ENCODE measurements at places on chromosomes 4 and X.

GRCh38 chrX:122046226-122046625 is 998.8 kb downstream of the GLUD2 start:
- DNase-seq, result peak; percentile 18

- DNase-seq, result no peak
These were observed 11.8 kb downstream of the DGKQ start for GRCh38 chr4:961351-962230.

DNA sequence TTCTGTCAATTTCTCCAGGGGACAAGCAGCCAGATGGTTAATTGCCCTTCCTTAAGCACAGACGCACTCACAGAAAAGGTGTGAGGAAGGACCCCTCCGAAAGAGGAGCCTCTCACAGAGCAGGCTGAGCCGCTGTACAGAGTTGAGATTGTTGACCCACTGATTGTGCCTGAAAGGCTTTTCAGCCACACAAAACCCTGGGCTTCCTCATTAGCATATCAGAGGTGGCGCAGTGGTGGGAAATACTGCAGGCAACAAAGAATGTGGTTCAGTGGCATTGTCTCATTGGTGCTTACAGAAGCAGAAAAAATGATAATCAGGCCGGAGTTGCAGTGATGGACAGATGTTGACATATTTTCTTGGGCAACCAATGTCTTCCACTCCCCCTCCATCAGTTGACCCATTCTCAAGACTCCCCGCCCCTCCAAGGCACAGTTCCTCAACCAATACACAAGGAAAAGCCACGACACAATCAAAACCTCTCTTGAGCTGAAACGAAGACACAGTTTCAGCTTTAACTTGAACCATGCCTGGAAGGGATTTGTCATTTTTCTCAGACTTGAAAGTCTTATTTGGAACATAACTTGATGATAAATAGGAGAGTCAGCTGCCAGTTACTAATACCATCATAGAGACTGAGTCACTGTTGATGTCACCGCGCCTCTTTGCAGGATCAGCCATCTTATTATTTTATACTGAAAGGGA is 53.1 kb downstream of the ATXN3L start:
- peak; percentile 52 for DNase-seq

GRCh38 chrX:25016938-25017598 is 1.3 kb upstream of the ARX start:
- DNase-seq, result no peak

GRCh38 chr4:46503739-46504138 is 113.8 kb upstream of the GABRA2 start:
- peak; percentile 6 for DNase-seq

DNA sequence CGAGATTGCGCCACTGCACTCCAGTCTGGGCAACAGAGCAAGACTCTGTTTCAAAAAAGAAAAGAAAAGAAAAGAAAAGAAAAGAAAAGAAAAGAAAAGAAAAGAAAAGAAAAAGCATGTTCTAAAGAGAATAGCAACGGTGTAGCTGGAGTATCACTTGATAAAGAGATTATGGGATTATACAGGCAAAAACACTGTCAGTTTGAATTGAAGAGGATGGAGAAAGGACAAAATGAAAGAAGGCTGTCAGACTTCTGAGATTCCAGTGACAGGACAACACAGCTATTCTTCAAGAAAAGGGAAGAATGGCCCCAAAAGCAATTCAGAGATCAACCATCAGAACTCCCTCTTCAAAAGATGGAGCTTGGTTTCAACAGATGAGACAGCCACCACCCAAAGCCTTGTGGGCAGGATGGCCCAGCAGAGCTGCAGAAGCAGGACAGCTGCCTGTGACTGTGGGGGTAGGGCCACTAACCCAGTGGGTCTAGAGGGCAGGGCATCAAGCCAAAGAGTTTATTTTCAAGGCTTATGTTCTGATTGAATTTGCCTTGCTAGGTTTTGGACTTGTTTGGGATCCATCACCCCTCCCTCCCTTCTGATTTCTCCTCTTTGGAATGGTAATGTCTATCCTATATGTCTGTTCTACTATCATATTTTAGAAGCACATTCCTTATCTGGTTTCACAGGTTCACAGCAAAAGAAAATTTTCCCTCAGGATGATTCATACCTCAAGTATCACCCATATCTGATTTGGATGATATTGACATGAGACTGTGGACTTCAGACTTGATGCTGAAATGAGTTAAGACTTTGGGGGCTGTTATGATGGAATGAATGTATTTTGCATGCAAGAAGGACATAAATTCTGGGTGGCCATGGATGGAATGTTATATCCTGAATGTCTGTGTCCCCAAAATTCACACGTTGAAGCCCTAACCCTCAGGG is 17.5 kb downstream of the RFC1 start:
- peak; percentile 77 for DNase-seq

DNA sequence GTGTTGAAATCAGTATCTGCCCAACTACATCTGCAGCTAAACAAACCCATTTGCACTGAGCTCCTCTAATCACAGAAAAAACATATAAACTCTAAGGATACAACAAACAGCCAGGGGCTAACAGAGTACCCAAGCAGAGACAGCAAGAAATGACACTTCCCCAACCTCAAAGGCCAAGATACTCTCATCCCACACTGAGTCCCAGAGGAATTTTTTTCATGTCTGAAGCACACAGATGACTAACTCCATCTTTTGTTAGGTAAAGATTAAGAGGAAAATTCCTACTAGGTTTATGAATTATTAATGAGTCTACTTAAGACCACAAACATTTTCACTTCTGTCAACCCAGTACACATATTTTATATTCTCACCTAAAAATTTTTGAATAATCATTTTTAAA is 31.6 kb downstream of the SEPSECS start:
- no peak for DNase-seq

- DNase-seq, result no peak
These were observed 38.2 kb upstream of the PRDM5 start for GRCh38 chr4:120960656-120961267.

DNA sequence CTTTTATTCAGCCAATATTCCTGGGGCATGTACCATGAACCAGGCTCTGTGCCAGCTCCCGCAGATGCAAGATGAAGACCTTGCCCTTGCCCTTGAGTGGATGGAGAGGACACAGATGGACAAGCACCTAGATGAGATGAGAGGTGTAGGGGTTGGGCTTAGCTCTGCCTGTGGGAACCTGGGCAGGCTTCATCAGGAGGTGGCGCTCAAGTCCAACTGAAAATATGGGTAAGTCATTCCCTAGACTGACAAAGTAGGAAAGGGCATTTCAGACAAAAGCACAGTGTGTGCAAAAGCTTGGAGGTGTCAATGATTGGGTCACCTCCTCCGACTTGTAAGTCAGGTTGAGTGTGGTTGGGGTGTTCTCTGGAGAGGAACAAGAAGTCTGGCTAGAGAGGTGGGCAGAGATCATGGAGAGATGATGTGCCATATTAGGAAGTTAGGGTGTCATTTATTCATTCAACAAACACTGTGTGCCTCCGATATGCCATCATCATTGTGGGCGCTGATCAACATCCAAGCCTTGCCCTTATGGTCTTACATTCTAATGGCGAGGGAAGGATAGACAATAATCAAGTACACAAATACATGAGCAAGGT is 64.6 kb downstream of the ANAPC4 start:
- peak; percentile 73 for DNase-seq

DNA sequence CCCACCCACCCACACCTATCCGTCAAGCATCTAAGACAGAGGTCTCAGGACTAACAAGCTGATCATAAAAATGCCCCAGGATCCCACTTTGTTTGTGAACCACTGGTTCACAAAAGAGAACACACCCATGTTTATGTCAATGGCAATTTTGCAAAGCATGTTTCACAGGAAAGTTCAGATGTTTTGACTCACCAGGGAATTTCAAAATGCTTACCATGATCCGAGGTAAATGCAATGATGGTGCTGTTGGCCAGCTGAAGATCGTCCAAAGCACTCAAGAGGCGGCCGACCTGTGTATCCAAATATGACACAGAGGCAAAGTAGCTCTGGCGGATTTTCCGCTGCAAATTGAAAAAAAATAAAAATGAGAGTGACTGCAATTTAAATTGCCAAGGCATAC is 15.0 kb downstream of the IDS start:
- no peak for DNase-seq

DNA sequence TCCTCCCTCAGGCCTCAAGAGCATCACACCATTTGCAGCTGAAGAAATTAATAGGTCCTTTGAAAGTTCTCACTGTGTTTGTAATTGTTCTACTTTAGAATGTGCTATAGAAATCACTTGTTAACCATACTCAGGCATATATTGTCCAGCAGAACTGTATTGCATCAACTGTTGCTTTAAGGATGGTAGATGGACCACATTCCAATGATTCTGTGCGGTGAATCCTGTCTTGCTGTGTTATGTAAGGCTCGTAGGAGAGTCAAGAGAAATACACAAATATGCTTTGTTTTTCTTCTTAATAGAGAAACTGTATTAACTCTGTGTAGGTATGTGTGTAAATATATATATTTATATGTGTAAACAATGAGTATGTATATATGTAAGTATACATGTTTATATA is 6.3 kb upstream of the ADGRA3 start:
- DNase-seq, result peak; percentile 43

- peak; percentile 53 for DNase-seq
These were observed 644.4 kb downstream of the STPG2 start for GRCh38 chr4:97498875-97499274.

GRCh38 chr4:141684785-141685184 is 48.4 kb downstream of the IL15 start:
- DNase-seq, result peak; percentile 47

DNA sequence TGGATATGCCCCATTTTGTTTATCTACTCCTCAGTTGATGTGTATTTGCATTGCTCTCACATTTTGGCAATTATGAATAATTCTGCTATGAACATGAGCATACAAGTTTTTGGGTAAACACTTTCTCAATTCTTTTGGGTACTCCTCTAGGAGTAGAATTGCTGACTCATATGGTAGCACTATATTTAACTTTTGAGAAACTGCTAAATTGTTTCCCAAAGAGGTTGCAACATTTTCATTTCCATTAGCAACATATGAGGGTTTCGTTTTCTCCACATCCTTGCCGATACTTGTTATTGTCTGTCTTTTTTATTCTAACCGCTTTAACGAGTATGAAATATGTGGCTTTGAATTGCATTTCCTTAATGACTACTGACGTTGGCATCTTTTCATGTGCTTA is 185.4 kb downstream of the TSPAN5 start:
- DNase-seq, result peak; percentile 24

GRCh38 chrX:23731951-23732350 is 11.1 kb downstream of the ACOT9 start:
- DNase-seq, result no peak

DNA sequence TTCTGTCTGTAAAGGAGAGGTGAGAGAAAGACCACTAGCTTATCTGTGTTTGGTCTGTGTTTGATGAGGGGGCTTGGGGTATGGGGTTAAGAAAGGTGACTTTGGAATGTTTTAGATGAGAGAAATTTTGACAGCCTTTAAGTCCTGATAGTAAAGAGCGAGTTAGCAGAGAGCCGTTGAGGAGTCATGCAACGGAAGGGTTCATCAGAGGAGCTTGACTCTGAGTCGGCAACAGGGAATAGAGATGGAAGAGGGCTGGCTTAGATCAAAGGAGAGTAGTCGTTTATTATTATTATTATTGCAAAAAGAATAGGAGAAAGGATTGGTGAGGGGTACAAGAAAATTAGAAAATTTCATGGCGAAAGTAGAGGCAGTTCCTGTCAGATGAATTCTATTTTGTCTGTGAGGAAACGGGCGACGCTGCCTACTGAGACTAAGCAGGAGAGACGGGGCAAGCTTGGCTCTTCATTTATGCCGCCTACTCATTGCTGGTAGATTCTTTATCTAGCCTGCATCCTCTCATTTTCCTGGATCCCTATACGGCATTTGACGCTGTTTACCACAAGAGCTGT is 473 bp upstream of the VAMP7 start:
- peak; percentile 28 for DNase-seq

DNA sequence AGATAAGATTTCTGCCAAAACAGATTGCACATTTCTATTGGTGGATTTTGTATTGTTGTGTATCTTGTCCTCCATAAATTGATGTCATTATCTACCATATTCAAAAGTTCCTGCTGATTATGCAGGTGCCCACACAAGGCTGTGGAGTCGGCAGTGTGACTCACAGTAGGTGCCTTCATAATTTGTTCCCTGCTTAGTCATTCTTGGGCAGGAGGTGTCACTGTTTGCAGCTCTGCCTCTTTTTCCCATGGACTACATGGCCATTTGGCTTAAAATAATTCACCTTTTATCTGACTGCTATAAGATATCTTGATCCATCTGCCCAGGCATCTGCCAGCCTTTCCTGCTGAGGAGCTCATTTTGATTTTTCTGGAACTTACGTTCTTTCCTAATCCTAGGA is 33.6 kb upstream of the ENPEP start:
- no peak for DNase-seq

DNA sequence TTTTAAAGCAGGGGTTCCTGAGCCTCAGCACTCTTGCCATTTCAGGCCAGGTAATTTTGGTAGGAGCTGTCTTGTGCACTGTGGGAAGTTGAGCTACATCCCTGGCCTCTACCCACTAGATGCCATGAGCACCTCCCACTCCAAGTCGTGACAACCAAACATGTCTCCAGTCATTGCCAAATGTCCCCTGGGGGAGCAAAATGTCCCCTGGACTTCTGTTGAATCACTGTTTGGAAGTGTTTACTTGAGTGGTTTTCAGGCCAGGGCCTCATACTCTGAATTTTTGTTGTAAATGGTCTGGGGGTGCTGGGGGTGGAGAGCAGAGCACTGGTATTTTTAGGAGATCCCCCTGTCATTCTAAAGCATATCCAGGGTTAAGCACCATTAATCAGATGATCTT is 3.2 kb downstream of the PDK3 start:
- no peak for DNase-seq

- DNase-seq, result no peak
These were observed 246.9 kb downstream of the FBXO8 start for GRCh38 chr4:174036576-174036975.
